ENCODE measurements at places on chromosomes 5 and 9.

DNA sequence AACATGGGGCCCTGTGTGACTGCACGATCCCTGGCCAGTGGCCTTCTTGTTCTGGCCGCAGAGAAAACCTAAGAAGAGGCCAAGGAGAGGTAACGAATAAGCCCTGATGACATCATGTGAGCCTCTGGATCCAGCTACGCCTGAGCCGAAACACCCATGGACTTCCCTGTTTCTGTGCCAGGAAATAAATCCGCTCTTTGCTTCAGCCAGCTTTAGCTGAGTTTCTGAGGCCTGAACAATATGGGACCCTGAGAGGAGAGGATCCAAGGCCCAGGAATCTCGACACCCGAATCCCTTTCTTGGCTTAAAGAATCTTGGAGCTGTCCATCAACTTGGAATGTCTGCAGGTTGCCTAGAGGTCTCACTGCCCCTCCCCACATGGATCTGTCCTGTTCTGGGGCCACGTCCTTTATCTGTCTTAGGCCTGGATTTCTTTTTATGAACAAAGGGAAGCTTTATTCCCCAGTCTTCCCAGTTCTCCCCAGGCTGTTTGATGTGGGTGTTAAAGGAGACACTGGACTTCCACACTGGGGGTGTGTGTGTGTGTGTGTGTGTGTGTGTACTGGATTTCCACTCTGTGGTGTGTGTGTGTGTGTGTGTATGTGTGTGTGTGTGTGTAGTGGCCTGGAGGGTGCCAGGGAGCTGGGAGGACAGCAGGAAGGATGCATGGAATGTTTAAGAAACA, 13.7 kb downstream of the IER5L start:
- DNase-seq, result no peak

DNA sequence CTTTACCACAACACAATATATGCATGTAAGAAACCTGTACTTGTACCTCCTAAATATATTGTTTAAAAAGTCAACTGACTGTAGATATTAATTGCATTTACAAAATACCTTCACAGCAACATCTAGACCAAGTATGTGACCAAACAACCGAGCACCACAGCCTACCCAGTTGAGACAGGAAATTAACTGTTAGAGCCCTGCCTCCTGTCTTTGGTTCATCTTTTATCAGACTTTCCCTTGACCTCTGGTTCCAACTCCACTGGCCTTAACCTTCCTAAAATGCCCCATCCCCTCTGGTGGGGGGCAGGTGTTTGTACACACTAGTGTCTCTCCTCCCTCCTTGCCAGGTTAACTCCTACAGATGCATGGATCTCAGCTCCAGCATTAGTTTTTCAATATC, 155.0 kb upstream of the PANK3 start:
- no peak for DNase-seq

DNA sequence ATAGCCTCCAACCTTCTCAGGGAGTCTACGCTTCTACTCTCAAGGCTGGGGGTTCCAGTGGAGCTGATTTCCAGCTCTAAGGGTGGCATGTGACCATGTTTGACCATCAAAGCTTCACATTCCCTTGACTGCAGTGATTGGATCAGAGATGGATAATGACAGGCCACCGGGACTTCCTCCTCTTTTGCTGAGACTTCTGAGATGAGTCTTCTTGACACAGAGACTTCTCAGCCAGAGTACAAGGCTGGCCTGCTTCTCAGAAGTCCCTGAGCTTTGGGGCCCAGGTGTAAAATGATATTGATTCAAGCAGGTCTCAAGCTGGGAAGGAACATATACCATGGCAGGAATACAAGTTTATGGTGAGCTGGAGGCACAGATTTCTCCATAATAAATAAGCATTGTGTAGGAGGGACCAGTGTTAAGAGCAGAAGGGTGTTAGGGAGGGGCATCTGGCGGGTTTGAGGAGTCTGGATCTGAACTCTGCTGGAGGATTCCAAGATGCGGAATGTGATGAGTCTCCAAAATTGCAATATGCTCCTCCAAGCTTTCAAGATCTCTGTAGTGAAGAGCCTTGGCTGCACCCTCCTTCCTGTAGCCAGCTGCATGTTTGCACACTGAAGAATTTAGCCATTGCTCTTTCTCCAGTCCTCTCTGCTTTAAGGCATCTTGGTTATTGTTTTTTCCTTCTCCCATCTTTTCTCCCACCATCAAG, 41.7 kb upstream of the HSD17B4 start:
- DNase-seq, result no peak

DNA sequence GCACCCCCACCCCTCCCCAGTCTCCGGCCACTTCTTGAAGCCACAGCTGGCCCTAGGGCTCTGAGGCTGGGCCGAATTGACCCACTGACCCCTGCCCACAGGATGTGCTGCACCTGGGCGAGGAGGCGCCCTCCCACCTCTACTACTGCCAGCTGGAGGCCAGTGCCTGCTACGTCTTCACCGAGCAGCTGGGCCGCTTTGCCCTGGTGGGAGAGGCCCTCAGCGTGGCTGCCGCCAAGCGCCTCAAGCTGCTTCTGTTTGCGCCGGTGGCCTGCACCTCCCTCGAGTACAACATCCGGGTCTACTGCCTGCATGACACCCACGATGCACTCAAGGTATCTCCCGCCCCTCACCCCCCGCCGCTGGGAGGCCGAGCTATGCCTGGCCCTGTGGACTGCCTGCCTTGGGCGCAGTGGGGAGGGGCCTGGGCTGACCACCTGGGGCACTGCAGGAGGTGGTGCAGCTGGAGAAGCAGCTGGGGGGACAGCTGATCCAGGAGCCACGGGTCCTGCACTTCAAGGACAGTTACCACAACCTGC, 21.3 kb downstream of the HK3 start:
- no peak for DNase-seq

- no peak for DNase-seq
Observed at GRCh38 chr5:82670692-82671091, 392.5 kb upstream of the RPS23 start.

DNA sequence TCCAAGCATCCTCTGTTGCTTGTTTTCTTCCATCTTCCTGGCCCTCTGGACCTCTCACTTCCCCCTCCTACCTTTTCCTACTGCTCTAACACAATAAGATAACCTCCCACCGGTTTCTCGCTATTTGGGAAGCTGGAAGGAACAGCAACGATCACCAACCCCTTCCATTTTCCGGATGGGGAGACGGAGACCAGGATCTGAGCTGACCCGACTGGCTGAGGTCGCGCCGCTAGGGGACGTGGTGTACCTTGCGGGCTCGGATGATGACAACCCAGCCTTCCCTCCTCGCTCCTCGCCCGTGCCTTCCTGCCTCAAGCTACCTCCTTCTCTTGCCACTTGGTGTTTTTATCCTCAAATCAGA, 1.9 kb downstream of the LPAR1 start:
- no peak for DNase-seq
